ENCODE measurements at places on chromosomes 7 and 10. TPM values are rescaled to one million over a fixed set of nuclear protein-coding genes. Genes with fewer than 3 reads are reported as not detected.
A peak's percentile ranks its signal among the peaks of the same experiment; 100 is the strongest.

LRRD1 gene
- total RNA-seq, result 0.06 TPM

DDX50 gene
- total RNA-seq, result 32.7 TPM

DNA sequence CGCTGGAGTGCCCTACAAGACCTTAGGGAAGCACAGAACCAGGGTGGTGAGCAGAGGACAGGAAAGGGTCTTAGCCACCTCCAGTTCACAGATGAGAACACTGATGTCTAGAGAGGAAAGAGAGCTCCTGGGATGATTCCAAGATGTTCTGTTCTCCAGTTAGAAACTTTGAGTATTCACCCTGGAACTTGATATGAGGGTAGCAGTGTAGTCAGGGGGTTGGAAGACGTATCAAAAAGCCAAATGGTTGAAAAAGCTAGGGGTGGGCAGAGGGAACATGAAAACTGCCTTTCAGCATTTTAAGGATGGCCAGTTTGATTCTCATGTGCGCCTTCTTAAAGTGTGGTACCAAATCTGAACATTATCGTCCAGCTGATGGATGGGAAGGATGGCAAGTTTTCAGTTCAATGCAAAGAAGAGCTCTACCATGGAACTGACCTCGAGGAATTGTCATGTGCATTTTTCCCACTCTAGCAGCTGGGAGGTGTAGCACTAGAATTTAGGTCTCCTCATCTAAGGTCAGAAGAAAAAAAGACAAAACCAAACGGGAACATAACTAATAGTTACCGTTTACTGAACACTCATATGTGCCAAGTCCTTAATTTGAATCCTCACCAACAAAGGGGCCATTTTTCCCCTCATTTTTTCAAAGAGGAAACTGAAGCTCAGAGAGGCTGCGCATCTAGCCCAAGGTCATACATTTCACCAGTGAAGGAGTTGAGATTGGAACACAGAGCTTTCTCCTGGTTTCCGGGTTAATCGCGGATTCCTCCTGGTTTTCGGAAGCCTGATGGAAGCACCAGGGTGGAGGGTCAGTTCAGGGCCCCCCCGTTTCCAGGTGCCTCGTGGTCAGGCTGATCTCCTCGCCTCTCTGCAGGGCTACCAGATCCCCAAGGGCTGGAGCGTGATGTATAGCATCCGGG, 6.0 kb upstream of the CYP26A1 start:
- no peaks in the 10 kb centered on the region for H3K36me3 ChIP-seq
- DNase-seq, result no peak
- H3K4me3 ChIP-seq, result no peak overlapping the region
- H3K4me1 ChIP-seq, result no peaks in the 10 kb centered on the region
- H3K27me3 ChIP-seq, result peaks cover 84% of the 10 kb centered on the region

DNA sequence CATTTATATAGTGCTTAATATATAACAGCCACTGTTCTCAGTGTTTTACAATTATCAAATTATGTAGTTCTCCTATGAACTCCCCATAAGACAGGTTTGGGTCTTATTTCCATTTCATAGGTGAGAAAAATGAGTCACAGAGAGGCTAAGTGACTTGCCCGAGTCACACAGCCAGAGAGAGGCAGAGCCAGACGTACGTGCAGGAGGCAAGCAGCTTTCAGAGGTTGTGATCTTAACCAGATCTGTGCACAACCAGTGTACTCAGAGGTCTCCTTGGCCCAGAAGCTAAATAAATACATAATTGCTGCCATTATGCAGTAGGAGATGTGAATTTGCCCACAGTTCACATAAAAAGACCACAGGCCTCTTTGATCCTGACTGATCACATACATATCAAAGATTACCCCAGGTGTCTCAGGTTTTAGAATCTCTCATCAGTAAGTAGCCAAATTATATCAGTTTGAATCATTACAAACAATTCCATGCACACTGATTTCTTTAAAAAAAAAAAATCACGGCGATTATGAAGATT, 304.7 kb upstream of the AOAH start:
- no peak overlapping the region for H3K4me3 ChIP-seq
- DNase-seq, result no peak
- H3K27ac ChIP-seq, result no peak overlapping the region
- no peaks in the 10 kb centered on the region for H3K36me3 ChIP-seq

DNA sequence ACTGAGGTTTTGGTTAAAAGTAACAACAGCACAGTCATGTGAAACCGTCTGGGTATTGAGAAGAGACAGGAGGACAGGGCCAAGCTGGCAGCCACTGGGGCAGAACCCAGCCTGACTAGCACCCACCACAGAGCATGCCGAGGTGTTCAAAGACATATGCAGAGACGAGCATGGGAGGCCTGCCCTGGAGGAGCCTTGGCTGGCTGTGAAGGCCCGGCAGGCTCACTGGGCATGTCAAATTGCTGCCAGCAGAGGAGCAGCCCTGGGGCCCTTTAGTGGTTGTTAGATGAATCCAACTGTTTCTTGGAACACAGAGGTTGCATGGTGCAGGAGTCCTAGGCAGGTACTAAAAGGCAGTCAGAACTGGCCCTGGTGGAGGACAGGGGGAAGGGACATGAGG, 5.0 kb upstream of the GDF2 start:
- no peak for DNase-seq
- H3K36me3 ChIP-seq, result peaks cover 22% of the 10 kb centered on the region
- H3K4me3 ChIP-seq, result no peak overlapping the region
- no peak overlapping the region for H3K27ac ChIP-seq
- no peaks in the 10 kb centered on the region for H3K27me3 ChIP-seq

GRCh38 chr10:102715880-102716279, 1.4 kb downstream of the SFXN2 start:
- H3K27me3 ChIP-seq, result no peaks in the 10 kb centered on the region
- no peak overlapping the region for H3K4me3 ChIP-seq
- no peak overlapping the region for H3K27ac ChIP-seq

DNA sequence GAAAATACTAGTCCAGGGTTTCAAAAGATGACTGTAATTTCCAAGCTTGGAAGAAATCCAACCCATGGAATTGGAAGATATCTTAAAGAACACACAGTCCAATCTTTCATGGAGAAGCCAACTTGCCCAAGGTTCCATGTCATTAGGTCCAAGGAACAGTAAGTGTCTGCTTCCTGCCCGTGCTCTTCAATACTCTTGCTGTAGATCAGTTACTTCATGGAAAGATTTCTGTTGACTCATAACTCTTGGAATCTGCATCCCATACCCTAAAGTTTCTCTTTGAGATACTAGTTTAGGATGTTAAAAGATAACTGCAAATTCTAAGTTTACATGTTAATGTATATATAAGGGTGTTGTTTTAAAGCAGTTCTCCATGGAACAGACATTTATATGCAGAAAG, 127.9 kb upstream of the SLC13A1 start:
- no peak for DNase-seq
- no peaks in the 10 kb centered on the region for H3K27me3 ChIP-seq
- H3K4me3 ChIP-seq, result no peak overlapping the region
- no peaks in the 10 kb centered on the region for H3K4me1 ChIP-seq
- no peaks in the 10 kb centered on the region for H3K36me3 ChIP-seq

DNA sequence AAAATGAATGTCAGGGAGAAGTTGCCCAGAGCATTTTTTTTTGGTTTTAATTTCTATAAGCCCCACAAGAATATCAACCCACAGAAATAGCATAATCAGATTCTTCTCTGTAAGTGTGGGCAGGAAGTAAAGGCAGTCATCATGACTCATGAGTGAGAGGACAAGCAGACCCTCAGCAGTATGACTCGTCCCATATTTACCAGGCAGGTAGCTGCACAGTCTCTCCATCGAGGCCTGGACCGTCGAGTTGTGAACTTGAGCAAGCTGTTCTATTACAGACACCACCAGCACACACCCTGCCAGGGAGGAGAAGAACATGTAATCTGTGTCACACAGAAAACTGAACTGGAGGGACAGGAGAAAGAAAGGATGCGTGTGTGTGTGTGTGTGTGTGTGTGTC, 37.8 kb downstream of the AOAH start:
- no peaks in the 10 kb centered on the region for H3K4me1 ChIP-seq
- no peaks in the 10 kb centered on the region for H3K27me3 ChIP-seq
- H3K4me3 ChIP-seq, result no peak overlapping the region
- no peak for DNase-seq
- no peak overlapping the region for H3K27ac ChIP-seq

STX1A gene
- 7.7 TPM for total RNA-seq

DNA sequence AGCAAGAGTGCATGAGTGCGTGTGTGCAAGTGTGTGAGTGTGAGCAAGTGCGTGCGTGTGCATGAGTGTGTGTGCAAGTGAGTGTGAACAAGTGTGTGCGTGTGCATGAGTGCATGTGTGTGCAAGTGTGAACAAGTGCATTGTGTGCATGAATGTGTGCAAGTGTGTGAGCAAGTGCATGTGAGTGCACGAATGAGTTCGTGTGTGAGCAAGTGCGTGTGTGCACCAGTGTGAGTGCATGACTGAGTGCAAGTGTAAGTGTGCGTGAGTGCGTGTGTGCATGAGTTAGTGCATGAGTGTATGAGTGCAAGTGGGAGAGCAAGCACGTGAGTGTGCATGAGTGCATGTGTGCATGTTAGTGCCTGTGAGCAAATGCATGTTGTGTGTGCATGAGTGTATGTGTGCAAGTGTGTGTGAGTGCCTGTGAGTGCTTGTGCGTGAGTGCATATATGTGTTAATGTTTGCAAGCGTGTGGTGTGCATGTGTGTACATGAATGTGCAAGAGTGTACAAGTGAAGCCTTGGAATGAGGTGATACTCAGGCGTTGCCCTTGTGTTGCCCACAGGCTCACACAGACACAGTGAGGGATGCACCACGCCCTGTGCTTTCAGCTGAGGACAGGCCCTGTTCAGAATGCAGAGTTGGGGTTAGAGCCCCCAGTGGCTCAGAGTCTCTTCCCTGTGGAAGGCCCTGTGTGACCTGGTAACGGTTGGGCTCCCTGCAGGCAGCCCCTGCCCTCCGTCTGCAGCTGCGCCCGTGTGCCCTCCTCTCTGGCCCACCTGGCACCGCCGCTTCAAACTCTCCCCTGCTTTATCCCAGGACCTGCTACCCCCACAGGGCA, 97.1 kb downstream of the NKX6-2 start:
- H3K36me3 ChIP-seq, result no peaks in the 10 kb centered on the region
- H3K27me3 ChIP-seq, result no peaks in the 10 kb centered on the region
- no peak overlapping the region for H3K4me3 ChIP-seq

GRCh38 chr10:32971536-32972091, 13.6 kb upstream of the ITGB1 start:
- no peaks in the 10 kb centered on the region for H3K27me3 ChIP-seq
- no peak for DNase-seq
- no peaks in the 10 kb centered on the region for H3K4me1 ChIP-seq
- no peaks in the 10 kb centered on the region for H3K36me3 ChIP-seq
- H3K27ac ChIP-seq, result peak overlapping the region; percentile 53

AKR1E2 gene
- total RNA-seq, result 5.6 TPM

DNA sequence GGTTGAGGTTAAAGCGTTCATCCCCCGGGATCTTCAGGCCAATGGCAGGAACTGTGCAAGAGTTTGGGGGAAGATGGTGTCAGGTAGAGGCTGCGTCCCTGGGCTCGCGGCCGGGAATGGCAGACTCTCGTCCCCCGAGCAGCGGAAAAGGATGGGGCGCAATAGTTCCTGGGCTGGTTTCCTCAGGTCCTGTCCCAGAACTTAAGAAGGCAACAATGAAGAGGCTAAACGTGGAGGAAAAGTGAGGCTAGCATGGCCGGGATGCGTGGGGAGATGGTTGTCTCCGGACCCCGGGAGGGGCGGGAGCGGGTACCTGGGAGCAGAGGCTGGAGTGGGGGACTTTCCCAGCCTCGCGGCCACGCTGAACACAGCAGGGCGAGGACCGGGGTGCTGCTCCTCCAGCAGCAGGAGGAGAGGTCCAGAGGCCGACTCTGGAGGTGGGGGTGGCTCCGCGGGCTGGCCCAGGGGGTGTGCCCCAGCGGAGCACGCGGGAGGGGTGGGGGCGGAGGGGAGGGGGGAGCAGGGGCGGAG, 882 bp downstream of the IRF5 start:
- H3K4me3 ChIP-seq, result peak overlapping the region; percentile 34
- peaks cover 12% of the 10 kb centered on the region for H3K4me1 ChIP-seq
- H3K36me3 ChIP-seq, result no peaks in the 10 kb centered on the region
- H3K27me3 ChIP-seq, result peaks cover 37% of the 10 kb centered on the region
- DNase-seq, result no peak

ZNF398 gene
- 12.7 TPM for total RNA-seq

GRCh38 chr10:49228677-49229076, 40.5 kb upstream of the TMEM273 start:
- H3K4me1 ChIP-seq, result no peaks in the 10 kb centered on the region
- no peak for DNase-seq
- no peak overlapping the region for H3K27ac ChIP-seq
- no peaks in the 10 kb centered on the region for H3K27me3 ChIP-seq

GRCh38 chr10:114437473-114438292, 33.4 kb upstream of the AFAP1L2 start:
- H3K4me1 ChIP-seq, result peaks cover 5% of the 10 kb centered on the region
- H3K27me3 ChIP-seq, result no peaks in the 10 kb centered on the region
- H3K27ac ChIP-seq, result no peak overlapping the region
- H3K4me3 ChIP-seq, result no peak overlapping the region

DNA sequence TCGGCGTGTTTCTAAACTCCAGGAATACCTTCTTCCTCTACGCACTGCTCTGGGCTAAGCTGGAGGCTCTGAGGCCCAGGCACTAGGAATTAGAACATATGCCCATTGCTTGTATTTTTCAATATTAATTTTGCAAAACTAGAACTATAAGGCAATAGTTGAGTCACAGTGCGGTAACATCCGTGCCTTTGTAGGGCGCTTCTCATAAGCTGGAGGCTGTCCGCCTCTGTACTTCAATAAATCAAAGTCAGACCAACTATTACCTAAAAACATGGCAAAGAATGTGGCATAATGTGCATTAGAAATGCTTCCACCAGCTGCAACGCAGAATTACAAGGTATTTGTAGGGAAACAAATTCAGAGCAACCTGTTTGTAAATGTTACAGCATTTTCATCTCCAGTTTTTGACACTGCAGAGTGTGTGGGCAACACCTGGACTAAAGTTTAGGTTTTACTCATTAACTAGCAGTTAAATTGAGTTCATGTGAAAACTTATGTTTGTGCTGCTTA, 440 bp upstream of the MINDY3 start:
- H3K27ac ChIP-seq, result peak overlapping the region; percentile 77
- H3K27me3 ChIP-seq, result peaks cover 30% of the 10 kb centered on the region
- peaks cover 20% of the 10 kb centered on the region for H3K4me1 ChIP-seq
- no peak for DNase-seq

DNA sequence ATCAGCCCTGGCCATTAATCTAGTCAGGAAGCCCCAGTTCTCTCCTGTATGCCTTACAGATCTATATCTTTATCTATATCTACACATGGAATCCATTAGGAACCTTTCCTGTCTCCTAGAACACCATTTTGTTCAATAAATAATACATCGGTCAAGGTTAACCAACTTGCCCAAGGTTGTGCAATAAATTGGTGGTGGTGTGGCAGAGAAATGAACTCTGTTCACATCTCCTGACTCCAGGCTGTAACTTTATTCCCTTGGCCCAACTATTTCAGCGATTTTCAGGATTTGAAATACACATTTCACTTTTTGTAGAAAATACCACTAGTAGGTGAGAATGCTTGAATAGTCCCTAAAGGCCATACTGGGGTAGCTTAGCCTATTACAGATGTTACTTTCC, 712.5 kb upstream of the FZD8 start:
- H3K27me3 ChIP-seq, result no peaks in the 10 kb centered on the region
- H3K27ac ChIP-seq, result no peak overlapping the region
- H3K4me3 ChIP-seq, result no peak overlapping the region
- H3K4me1 ChIP-seq, result no peaks in the 10 kb centered on the region
- no peak for DNase-seq

GRCh38 chr10:121610798-121611323, 12.6 kb upstream of the FGFR2 start:
- H3K4me3 ChIP-seq, result no peak overlapping the region
- no peaks in the 10 kb centered on the region for H3K27me3 ChIP-seq
- H3K36me3 ChIP-seq, result no peaks in the 10 kb centered on the region
- no peaks in the 10 kb centered on the region for H3K4me1 ChIP-seq
